ENCODE measurements at places on chromosomes 3 and 15.

- DNase-seq = no peak
Observed at GRCh38 chr15:68610825-68611224, 32.0 kb downstream of the CORO2B start.

GRCh38 chr3:32296251-32297204 lies 58.0 kb downstream of the CMTM8 start:
- DNase-seq = no peak

GRCh38 chr3:69749461-69749860 lies 10.2 kb downstream of the MITF start:
- no peak for DNase-seq

DNA sequence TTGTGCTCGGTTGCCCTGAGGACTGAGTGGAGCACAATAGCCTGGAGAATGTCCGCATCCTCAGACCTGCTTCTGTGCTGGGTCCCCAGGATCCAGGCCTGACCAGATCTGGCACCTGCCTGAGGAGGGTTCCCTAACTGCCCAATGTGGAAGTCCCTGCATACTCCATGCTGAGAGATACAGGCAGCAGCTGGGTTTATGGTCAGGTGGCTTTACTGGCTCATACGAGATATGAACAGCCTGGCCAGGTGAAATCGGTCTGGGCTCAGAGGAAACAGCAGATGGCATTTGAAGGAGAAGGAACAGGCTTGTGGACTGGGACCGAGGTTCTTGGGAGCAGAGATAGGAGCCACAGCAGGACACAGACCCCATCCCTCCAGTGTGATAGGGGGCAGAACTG lies 18.2 kb upstream of the KIF23 start:
- DNase-seq = no peak

GRCh38 chr15:31200735-31201151 lies 99.2 kb upstream of the TRPM1 start:
- DNase-seq = no peak

GRCh38 chr15:57356636-57357035 lies 19.7 kb upstream of the CGNL1 start:
- no peak for DNase-seq
